Activated naive CD4-positive, alpha-beta T cell treated with Interleukin-2 at 50 U/mL for 16 hours (primary cell): ENCODE measurements at places on chromosomes 4 and X.

- no peak for DNase-seq
These were observed 413.1 kb downstream of the GBA3 start for GRCh38 chr4:23105759-23106370.

DNA sequence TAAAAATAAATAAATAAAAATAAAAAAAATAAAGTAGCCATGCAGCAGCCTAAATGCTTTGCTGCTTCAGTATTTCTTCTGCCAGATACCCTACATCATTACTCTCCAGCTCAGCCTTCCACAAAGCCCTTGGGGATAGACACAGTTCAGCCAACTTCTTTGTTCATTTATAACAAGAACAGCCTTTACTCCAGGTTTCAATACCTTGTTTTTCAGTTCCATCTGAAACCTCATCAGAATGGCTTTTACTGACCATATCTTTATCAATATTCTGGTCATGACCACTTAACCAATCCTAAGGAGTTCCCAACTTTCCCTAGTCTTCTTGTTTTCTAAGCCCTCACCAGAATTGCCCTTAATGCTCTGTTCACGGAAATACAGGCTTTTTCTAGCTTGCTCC, 128.3 kb upstream of the MED14 start:
- no peak for DNase-seq

- DNase-seq = no peak
These were observed 127.2 kb downstream of the ARHGEF9 start for GRCh38 chrX:63657821-63658220.

- peak; percentile 9 for DNase-seq
These were observed 886 bp downstream of the DCLK2 start for GRCh38 chr4:150079081-150079581.

GRCh38 chr4:186485561-186486062, 69.8 kb downstream of the MTNR1A start:
- DNase-seq = no peak

- DNase-seq = no peak
These were observed 132.3 kb downstream of the SLIT2 start for GRCh38 chr4:20383969-20384368.

DNA sequence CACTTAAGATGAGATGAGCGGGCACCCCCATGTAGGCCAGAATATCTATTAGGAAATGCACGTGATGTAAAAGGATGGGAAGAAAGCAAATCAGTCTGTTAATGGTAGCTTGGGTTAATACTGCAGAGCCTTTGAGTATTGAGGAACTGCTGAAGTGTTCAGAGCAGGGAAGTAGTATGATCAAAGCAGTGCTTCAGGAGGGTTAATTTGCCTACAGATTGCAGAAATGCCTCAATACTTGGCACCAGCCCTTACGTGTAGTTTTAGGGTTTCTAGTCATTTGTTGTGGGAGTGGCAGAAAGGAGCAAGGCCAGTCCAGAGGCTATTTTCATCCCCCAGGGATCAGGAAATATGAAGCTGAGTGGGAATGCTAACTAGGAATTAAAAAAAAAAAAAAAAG, 19.7 kb downstream of the ZFX start:
- no peak for DNase-seq

DNA sequence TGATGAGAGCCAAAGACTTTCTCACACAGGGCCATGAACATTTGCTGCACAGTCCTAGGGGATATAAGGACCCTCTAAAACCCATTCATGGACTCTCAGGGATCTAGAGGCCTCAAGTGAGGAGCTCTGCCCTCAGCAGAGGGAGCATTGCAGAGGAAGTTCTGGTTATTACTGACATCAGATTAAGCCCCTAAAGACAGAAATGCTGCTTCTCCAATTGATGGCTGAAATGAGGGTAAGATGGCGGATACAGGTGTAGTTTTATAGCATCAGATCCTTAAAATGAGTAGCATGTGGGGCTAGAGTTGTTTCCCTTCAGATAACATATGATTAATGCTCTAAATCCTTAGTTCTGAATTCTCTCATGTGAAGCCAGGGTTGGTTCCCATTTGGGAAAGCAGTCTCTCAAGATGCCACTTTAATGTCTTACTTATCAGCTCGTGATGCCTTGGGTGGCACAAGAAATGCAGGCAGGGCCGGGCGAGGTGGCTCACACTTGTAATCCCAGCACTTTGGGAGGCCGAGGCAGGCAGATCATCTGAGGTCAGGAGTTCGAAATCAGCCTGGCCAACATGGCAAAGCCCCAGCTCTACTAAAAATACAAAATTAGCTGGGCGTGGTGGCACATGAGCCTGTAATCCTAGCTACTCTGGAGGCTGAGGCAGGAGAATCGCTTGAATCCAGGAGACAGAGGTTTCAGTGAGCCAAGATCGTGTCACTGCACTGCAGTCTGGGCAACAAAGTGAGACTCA, 7.9 kb downstream of the RHOH start:
- no peak for DNase-seq

DNA sequence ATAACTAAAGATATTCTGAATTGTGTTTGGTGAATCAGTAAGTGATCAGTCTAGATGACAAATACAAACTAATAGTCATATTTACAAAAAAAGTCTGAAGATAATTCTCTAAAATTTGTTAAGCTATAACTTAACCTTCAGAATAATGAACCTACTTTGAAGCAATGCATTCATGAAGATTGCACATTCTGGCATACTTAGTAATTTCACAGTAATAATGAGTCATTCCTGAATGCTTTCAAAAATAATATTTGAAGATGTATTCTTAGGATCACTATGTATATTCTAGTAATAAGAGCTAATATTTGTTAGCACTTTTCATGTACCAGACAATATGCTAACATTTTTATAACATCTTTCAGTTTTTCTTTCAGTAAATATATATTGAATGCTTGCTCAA, 756.7 kb upstream of the SLIT2 start:
- DNase-seq = no peak

- DNase-seq = no peak
These were observed 472.9 kb upstream of the GALNTL6 start for GRCh38 chr4:171340258-171340657.

- DNase-seq = no peak
These were observed 1061.2 kb downstream of the PCDH18 start for GRCh38 chr4:136471051-136471450.
